ENCODE measurements at places on chromosomes 16 and 17.
A peak's percentile ranks its signal among the peaks of the same experiment; 100 is the strongest.

DNA sequence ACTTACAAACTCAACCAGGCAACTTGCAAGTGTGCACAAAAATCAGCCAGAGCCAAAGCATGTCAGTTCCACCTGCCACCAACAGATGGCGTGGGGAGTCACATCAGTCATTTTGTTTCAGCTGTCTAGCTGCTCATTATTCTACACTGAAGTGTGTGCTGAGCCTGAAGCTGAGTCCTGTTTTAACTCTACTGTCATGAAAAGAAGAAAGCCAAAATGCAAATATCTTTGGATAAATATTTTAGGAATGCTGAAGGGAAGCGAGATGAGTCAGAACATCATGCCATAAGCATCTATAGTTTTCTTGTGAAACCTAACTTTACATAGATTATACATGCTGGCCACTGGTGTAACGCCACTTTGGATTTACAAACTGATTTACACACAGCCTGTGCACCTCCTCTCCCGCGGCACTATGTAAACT lies 172.6 kb downstream of the CDK5R1 start:
- peaks cover 34% of the 10 kb centered on the region for H3K36me3 ChIP-seq
- H3K4me3 ChIP-seq: no peak overlapping the region
- no peaks in the 10 kb centered on the region for H3K4me1 ChIP-seq
- H3K27me3 ChIP-seq: no peaks in the 10 kb centered on the region

DNA sequence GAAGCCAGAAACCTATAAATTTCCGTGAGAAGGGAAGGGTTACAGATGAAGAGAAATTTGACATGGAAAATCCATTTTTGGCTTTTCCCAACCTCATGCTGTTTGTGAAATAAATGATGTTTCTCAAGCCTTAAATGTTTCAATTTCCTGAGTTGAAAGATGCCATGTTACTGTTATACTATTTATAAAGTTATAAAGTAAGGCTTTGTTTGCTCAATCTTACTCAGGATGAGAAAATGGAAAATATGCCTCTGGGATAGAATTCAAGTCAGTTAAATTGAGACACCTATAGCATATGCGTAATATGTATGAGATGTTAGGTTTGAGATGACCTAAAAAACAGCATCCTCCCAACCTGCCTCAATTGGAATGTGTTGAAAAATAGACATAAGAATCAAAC lies 19.9 kb upstream of the FAM20A start:
- H3K4me1 ChIP-seq: no peaks in the 10 kb centered on the region
- H3K27me3 ChIP-seq: 0 out of 2 replicates have a peak, but pooled peaks cover 2% of the 10 kb centered on the region

DNA sequence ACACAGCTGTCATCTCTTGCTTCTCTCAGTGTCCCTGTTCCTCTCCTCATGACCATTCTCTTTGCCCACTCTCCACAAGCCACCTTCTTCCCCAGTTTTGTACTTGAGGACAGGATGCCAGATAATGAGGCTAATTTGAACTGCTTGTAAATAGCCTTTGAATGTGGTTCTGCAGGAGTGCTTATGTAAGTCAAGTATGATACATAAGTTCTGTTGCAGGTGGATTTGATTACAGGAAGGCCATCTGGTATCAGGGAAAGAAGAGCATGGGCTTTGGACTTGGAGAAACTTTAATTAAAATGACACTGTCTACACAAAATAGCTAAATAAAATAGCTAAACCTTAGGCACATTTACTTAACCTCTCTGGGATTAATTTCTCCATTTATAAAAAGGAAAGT lies 120.2 kb upstream of the HLF start:
- H3K27me3 ChIP-seq: no peaks in the 10 kb centered on the region
- H3K27ac ChIP-seq: no peak overlapping the region
- no peaks in the 10 kb centered on the region for H3K4me1 ChIP-seq
- H3K4me3 ChIP-seq: no peak overlapping the region

GRCh38 chr17:11082559-11082958 lies 158.5 kb upstream of the SHISA6 start:
- DNase-seq: no peak
- no peaks in the 10 kb centered on the region for H3K4me1 ChIP-seq
- no peaks in the 10 kb centered on the region for H3K36me3 ChIP-seq
- no peak overlapping the region for H3K27ac ChIP-seq
- no peak overlapping the region for H3K4me3 ChIP-seq

DNA sequence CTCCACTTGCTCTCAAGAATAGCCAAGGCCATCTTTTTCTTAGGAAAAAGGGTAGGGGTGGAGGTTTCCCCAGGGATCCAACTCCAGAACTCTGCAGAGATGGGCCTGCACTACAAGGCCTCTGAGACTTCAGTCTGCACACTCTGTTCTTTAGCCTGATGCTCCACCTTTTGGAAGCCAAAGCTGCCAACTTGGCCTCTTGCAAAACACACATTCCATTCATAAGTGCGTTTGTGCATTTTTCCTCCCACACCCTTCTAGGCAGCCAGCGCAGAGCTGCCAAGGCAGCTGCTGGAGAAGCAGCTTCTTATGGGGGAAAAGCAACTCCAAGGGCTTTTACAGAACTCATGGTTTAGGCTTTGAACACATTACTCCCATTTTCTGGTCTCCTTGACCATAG lies 45.3 kb downstream of the REXO5 start:
- H3K27ac ChIP-seq: no peak overlapping the region
- no peaks in the 10 kb centered on the region for H3K27me3 ChIP-seq
- H3K36me3 ChIP-seq: peaks cover 21% of the 10 kb centered on the region
- no peak overlapping the region for H3K4me3 ChIP-seq
- H3K4me1 ChIP-seq: no peaks in the 10 kb centered on the region

DNA sequence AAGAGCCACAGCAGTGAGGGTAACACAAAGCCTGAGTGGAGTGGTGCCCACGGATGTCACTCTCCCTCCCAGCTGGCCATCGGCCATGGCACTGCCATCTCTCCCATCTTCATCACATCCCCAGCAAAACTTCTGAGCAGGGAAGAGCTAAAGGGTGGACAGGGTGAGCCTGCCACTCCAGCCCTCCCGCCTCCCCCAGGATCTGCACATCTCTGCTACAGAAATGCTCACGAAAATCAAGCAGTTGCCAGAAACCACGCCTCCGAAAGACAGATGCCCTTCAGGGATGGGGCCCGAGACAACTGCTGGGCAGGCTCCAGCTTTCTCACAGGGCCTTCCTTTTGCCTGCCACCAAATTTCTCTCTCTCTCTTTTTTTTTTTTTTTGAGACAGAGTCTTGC lies 3.6 kb downstream of the GRIN2C start:
- no peak overlapping the region for H3K4me3 ChIP-seq
- H3K27me3 ChIP-seq: peaks cover 37% of the 10 kb centered on the region
- no peaks in the 10 kb centered on the region for H3K36me3 ChIP-seq
- no peaks in the 10 kb centered on the region for H3K4me1 ChIP-seq

- H3K27ac ChIP-seq: no peak overlapping the region
- H3K4me1 ChIP-seq: no peaks in the 10 kb centered on the region
- DNase-seq: no peak
- no peaks in the 10 kb centered on the region for H3K27me3 ChIP-seq
- H3K36me3 ChIP-seq: no peaks in the 10 kb centered on the region
- H3K4me3 ChIP-seq: no peak overlapping the region
Measured at GRCh38 chr17:20612635-20613034, 33.1 kb downstream of the CDRT15L2 start.

GRCh38 chr17:41619036-41619926 lies 5.1 kb downstream of the KRT17 start:
- no peak overlapping the region for H3K4me3 ChIP-seq
- no peaks in the 10 kb centered on the region for H3K36me3 ChIP-seq
- no peak for DNase-seq
- H3K4me1 ChIP-seq: peaks cover 3% of the 10 kb centered on the region
- H3K27me3 ChIP-seq: 0 out of 3 replicates have a peak, but pooled peaks cover 2% of the 10 kb centered on the region
- H3K27ac ChIP-seq: no peak overlapping the region

DNA sequence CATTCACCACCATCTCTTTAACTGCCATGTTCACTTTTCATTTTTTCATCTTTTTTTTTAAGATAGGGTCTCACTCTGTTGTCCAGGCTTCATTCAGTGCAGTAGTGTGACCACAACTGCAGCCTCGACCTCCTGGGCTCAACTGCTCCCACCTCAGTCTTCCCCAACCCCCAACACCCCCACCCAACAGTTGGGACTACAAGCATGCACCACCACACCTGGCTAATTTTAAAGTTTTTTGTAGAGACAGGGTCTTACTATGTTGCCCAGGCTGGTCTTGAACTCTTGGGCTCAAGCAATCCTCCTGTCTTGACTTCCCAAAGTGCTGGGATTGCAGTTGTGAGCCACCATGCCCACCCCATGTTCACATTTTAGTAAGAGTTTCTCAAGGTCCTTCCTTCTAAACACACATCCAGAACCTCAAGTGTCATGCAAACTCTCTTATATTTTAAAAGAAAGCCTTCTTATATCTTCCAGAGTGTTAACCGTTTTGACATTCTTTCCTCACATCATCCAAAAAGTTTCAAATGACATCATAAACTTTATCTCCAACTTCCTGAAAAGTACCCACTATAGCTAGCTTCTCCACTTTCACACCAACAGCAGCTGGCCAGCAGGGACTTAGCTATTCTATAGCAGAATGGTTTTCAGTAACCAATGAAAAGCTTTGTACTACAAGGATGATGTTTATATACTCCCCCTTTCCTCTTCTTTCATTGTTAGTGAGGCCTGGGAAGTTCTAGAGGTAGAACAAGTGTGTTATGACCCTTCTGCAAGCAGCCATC lies 49.3 kb downstream of the TRAF4 start:
- no peaks in the 10 kb centered on the region for H3K27me3 ChIP-seq
- peak overlapping the region; percentile 40 for H3K27ac ChIP-seq
- no peak overlapping the region for H3K4me3 ChIP-seq
- DNase-seq: peak; percentile 43

DNA sequence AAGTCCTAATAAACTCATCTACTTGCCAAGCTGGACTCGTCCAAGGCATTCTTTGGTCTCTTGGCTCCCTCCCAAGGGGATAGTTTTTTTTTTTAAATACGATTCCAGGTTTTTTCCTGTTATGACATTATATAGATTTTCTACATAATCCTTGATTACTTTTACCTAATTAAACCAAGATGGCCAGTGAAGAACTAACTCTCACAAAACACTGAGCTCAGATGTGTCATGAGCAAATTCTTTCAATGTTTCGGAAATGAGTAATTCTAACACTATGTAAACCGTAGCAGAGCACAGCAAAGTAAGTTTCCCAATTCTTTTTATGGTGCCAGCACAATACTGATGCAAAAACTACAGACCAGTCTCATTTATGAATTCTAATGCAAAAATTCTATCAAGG lies 1.8 kb downstream of the ZNF23 start:
- DNase-seq: no peak
- no peak overlapping the region for H3K27ac ChIP-seq
- H3K4me3 ChIP-seq: no peak overlapping the region

- no peaks in the 10 kb centered on the region for H3K27me3 ChIP-seq
- no peak for DNase-seq
- peaks cover 32% of the 10 kb centered on the region for H3K4me1 ChIP-seq
- H3K36me3 ChIP-seq: no peaks in the 10 kb centered on the region
Measured at GRCh38 chr16:500709-501108, 26.8 kb upstream of the CAPN15 start.

DNA sequence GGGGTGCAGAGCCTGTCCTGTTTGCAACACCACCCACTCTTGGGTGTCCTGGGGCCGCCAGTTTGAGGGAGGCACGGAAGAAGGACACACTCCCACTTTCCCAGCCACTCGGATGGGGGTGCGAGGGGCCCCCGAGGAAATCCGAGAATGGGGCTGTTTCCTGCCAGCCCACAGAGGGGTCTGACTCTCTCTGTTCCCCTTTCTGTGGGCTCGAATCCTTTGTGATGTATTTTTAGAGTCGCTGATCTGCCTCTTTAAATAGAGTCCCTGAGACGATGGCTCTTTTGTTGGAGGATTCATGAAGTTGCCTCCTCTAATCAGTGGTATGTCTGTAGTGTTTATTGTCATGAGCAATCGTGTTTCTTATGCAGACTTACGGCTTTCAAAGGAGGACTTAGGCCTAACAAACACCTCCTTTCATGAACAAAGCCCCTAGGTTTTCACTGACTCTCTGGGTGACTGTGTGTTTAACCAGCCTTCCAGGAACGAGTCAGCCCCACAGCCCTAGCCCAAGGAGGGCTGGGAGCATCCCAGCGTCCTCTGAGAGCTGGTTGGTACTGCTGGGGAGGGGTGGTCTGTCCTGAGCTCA lies 29.1 kb downstream of the CIBAR2 start:
- H3K27me3 ChIP-seq: no peaks in the 10 kb centered on the region
- H3K36me3 ChIP-seq: peaks cover 12% of the 10 kb centered on the region
- no peak for DNase-seq
- H3K4me1 ChIP-seq: no peaks in the 10 kb centered on the region
- H3K27ac ChIP-seq: no peak overlapping the region

GRCh38 chr17:4678448-4679026 lies 25.4 kb downstream of the PELP1 start:
- H3K27ac ChIP-seq: no peak overlapping the region
- no peaks in the 10 kb centered on the region for H3K27me3 ChIP-seq
- DNase-seq: peak; percentile 35

- peaks cover 2% of the 10 kb centered on the region for H3K36me3 ChIP-seq
- no peaks in the 10 kb centered on the region for H3K27me3 ChIP-seq
- no peak overlapping the region for H3K27ac ChIP-seq
- DNase-seq: no peak
- no peak overlapping the region for H3K4me3 ChIP-seq
- H3K4me1 ChIP-seq: peaks cover 5% of the 10 kb centered on the region
Measured at GRCh38 chr16:67489401-67490083, 6.2 kb upstream of the AGRP start.

GRCh38 chr17:78875363-78876093 lies 27.5 kb downstream of the CEP295NL start:
- peaks cover 36% of the 10 kb centered on the region for H3K27me3 ChIP-seq
- no peak for DNase-seq
- H3K36me3 ChIP-seq: no peaks in the 10 kb centered on the region
- H3K4me1 ChIP-seq: peaks cover 12% of the 10 kb centered on the region

DNA sequence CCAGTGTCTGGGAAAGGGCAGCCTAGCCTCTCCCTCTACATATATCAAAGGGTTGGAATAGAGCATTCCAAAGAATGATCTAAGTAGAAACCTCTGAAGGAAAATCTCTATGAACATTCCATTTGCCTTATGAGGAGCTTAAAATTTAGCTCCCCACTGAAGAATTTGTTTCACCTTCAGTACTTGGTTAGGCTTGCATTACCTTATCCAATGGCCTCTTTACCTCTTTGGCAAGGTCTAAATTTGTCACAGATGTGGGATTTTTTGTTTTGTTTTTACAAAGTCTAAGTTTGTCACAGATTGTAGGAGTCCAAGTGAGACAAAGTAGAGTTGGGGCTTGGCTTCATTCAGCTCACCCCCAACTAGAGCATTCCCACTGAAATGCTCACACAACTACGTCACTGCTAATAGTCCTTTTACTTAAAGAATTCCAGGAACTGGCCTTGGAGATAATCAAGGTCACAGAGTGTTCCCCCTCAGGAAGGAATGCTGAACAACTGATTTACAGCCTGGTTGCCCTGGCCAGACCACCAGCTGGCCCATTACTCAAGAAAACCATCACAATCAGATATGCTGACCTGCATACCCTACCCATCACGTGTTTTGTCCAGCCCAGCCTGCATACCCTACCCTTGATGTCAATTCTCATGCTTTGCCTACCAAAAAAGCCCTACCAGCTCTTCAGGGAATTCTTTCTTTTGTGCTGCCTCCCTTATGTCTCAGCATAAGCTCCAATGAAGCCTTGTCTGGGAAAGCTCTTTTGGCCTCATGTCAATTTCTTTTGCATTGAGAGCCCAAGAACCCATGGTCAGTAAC lies 26.5 kb upstream of the PPM1D start:
- no peak for DNase-seq
- H3K4me1 ChIP-seq: no peaks in the 10 kb centered on the region
- H3K36me3 ChIP-seq: no peaks in the 10 kb centered on the region
- no peak overlapping the region for H3K4me3 ChIP-seq
